ENCODE measurements at places on chromosomes 1 and 21.

- no peak for DNase-seq
Measured at GRCh38 chr1:70656361-70656760, 245.3 kb downstream of the CTH start.

DNA sequence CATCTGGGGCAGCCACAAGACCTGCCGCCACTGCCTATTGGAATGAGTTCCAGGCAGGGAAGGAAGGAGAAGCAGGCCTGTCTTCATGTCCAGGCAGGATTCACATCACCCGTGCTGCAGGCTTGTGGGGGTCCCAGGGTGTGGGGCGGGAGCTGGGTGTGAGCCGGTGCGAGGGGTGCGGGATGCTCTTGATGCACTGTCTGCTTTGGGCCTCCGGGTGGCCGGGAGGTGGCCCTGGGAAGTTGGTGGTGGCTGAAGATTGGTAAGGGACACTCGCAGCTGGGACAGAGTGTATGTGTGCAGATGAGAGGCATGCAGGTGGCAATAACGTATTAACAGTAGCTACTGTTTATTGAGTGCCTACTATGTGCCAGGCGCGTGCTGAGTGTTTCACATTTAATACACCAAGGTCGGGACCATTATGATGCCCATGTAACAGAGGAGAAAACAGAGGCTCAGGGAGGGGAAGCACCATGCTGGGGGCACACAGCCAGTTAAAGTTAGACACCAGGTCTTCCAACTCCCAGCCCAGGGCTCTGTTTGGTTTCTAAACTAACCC lies 3.3 kb downstream of the CROCC start:
- DNase-seq, result no peak

- no peak for DNase-seq
Measured at GRCh38 chr21:41897700-41898099, 18.6 kb upstream of the PRDM15 start.

DNA sequence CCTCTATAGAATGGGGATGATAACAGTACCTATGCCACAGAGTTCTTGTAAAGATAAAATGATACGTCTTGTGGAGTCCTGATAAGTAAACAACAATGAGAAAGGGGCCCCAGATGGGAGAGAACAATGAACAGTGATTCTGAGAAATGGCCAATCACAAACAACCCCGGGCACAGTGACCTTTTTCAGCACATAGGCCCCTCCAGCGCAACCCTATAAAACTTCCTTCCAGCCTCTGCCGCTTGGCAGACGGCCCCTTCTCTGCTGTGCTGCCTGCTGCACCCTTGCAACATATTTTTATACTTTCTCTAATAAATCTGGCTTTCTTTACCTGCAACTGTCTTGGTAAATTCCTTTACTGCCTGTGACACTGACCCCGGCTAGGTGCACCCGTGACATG lies 8.9 kb downstream of the RCAN1 start:
- no peak for DNase-seq

- no peak for DNase-seq
Measured at GRCh38 chr1:168093616-168094015, 43.1 kb downstream of the GPR161 start.

All from NCI-H510A treated with DMSO at 0.1 percent for 48 hours (cell line).